ENCODE measurements at places on chromosomes 6 and 20. TPM values are rescaled to one million over a fixed set of nuclear protein-coding genes. Genes with fewer than 3 reads are reported as not detected.

GRCh38 chr6:100266494-100267401 lies 198.0 kb downstream of the SIM1 start:
- DNase-seq: no peak

- DNase-seq: no peak
Observed at GRCh38 chr6:36283608-36284007, 13.7 kb downstream of the PNPLA1 start.

DNA sequence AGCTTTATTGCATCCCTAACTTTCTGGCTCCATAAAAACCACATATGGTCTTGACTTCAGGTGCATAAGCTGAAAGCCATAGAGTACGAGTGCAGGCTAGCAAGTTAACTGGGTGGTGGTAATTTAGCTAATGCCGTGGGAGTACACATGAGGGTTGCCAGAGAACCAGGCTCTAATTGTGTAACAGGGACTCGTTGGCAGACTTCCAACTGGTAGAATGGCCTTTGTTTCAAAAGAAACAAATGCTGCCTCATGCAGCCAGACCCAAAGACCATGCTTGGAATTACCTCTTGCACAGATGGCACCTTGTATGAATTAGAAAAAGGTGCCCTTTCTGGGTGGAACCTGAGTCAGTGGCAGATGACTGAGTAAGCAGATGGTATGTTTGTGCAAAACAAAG lies 73.2 kb downstream of the LY86 start:
- DNase-seq: peak; percentile 8

- no peak for DNase-seq
Observed at GRCh38 chr6:4994741-4995140, 9.1 kb downstream of the RPP40 start.

DNA sequence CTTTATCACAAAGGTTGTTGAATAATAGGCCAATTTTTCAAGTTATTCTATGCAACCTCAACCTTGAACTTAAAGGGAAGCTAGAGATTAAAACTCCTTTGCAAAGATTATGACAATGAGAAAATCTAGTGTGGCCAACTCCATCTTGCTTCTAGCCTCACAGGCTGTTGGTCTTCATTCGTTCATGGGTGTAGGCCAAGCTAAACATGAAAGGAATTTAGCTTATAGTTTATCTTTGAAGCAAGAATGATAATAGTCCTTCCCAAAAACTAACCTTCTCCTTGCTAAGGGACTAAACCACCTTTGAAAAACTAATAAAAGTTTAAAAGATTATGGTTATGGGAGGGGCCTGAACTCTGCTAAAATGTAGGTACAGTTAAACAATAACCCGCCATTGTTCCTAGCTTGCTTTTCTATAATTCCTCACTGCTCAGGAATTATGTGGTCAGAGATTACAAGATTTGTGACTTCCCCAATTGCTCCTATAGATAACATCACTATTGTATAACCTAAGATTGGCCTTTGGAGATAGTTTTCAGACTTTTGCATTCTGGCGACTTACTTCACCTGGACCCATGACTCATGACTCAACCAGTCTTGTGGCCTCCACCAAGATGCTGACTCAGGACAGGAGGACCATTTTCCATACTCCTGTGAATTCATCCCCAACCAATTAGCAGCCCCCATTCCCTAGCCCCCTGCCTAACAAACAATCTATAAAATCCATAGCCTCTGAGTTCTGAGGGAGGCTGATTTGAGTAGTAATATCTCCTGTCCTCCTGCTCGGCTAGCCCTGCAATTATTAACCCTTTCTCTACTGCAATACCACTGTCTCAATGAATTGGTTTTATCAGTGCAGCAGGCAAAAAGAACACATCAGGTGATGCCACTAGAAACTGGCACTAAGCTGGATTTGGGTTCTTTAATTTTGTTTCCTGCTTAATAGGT lies 154.5 kb downstream of the CD83 start:
- DNase-seq: peak; percentile 42

DNA sequence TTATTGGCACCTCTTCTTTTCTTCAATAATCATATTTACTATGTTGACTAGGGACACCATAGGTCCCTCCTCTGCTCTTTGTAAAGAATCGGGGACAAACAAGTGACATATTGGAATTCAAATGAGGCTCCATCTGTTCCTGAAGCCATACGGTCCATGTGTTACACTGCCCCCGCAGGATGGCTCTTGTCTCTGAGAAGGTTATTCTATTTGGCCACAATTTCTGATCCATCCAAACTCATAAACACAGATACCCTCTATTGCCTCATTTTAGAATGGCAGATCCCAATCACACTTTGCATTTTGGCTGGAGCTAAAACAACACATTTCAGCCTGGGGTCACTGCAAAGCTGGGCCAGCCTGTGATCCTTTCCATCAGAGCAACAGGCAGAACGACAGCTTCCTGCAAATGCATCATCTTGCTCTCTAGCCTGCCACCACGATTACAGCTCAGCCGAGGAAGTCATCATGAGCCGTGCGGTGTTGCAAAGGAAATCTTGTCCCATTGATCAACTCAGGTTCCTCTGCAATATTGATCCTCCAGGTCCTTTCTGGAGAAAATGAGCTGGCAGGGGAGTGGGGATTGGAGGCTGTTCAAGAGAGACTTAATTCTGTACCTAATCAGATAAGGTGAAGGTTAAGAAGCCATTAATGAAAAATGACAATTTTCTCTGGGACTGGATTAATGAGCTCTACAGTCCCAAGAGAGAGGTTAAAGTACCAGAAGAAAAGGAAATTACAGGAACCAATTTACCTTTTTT lies 73.1 kb downstream of the AGPAT4 start:
- no peak for DNase-seq

- DNase-seq: no peak
Observed at GRCh38 chr6:30042476-30042875, 18.6 kb upstream of the POLR1H start.

Gene BPIFB1
- total RNA-seq: not detected

Gene EZR
- total RNA-seq: 145 TPM

Gene NKAPL
- total RNA-seq: 0.83 TPM

Gene ZNFX1
- 46.7 TPM for total RNA-seq
